Endodermal cell (in vitro differentiated cells): ENCODE measurements at places on chromosomes 13 and 19.

DNA sequence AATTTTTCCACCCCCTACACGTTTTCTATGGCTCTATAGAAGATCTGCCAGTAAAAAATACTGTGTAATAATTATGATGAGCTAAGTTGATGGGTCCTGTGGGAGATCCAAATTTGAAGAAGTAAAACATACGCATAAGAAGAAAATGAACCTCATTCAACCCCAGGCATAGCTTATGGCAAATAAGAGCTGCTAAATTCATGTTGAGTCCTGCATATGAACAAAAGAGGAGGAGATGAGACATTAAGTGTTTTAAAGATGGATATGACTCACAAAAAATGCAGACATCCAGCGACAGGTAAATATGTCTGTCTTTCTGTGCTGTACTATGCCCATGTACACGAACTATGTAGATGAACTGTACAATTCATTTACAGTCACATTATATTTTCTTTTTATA lies 101.9 kb downstream of the LIG4 start:
- DNase-seq: no peak

DNA sequence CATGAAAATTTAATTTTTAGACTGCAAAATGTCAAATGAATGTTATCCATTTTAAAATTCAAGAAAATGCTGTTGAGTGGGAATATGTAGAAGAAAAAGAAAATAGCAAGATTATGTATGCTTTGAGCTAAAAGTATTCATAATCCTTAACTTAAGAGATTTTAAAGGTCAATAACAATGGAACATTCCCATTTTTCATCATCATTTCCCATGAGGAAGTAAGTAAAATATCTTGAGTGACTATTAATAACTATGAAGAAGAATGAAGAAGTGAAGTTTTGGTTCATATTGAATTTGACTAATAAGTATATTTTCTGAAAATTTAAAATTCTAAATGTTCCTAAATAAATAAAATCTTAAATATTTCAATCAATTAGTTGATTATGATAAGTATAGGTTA lies 273.4 kb downstream of the DACH1 start:
- no peak for DNase-seq

DNA sequence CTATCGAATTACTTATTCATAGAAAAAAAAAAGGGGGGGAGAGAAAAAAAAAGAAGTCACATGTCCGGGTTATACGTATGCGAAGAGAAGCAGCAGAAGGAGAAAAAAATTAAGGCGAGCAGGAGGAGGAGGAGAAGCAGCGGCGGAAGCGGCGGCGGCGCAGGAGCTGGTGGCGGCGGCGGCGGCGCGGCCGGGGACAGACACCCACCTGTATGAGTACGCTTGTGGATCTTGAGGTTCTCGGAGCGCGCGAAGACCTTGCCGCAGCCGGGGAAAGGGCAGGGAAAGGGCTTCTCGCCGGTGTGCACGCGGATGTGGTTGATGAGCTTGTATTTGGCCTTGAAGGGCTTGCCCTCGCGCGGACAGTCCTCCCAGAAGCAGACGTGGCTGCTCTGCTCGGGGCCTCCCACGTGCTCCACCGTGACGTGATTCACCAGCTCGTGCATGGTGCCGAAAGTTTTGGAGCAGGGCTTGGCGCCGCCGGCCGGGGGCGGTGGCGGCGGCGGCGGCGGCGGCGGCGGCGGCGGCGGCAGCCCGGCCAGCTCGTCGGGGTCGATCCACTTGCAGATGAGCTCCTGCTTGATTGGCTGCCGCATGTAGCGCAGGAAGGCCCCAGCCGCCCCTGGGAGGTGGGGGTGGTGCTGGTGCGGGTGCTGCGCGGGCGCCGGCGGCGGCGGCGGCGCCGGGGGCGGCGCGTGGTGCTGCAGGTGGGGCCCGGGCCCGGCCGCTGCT lies 1.5 kb downstream of the ZIC5 start:
- DNase-seq: peak; percentile 94

GRCh38 chr13:68588623-68589022 lies 1358.5 kb upstream of the PCDH9 start:
- DNase-seq: no peak

GRCh38 chr13:33763021-33763420 lies 54.9 kb upstream of the RFC3 start:
- DNase-seq: no peak

GRCh38 chr13:95301968-95302393 lies 730 bp upstream of the ABCC4 start:
- DNase-seq: no peak

DNA sequence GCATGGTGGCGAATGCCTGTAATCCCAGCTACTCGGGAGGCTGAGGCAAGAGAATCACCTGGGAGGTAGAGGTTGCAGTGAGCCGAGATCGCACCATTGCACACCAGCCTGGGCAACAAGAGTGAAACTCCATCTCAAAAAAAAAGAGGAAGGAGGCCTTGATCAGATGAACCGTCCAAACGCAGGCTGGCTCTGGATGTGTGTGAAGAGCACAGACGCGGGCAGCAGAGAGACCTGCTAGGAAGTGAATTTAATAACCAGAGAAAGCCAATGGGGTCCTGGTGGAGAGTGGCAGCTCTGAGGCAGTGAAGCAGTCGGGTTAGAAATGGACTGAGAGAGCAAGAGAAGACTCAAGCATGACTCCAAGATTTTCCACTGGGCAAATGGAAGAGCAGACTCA lies 136.5 kb downstream of the RNF17 start:
- no peak for DNase-seq

DNA sequence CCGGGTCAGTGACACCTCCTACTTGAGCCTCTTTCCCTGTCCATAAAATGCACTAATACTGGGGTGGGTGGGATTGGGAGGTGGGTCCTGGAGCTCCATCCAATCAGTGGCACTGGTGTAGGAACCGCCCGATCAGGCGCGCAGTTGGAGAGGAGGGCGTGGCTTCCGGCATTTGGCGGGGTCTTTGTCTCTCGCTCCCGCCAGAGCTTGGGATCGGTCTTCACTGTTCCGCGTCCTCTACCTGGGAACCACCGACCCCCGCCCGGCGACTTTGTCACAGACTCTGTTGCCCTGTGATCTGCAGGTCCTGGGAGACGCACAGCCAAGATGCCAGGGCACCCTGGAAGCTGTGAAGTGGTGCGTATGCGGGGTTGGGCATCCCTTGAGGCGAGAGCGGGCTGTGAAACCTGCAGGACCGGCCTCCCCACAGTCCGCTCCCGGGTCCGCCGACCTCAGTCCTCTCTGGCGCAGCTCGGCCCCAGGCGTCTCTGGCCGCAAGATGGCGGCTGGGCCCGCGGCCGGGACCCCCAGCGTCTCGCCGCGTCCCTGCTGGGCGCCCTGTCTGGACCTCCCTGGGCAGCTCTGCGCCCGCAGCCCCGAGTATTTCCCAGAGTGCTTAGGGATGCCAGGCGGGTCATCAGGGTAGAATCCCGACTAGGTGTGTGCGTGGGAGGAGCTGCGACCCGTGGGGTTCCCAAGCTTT lies 41.6 kb upstream of the ZNF730 start:
- DNase-seq: peak; percentile 98

- DNase-seq: no peak
These were observed 730 bp downstream of the SYMPK start for GRCh38 chr19:45862271-45862563.

- no peak for DNase-seq
These were observed 2299.5 kb downstream of the PCDH9 start for GRCh38 chr13:64930636-64931035.

DNA sequence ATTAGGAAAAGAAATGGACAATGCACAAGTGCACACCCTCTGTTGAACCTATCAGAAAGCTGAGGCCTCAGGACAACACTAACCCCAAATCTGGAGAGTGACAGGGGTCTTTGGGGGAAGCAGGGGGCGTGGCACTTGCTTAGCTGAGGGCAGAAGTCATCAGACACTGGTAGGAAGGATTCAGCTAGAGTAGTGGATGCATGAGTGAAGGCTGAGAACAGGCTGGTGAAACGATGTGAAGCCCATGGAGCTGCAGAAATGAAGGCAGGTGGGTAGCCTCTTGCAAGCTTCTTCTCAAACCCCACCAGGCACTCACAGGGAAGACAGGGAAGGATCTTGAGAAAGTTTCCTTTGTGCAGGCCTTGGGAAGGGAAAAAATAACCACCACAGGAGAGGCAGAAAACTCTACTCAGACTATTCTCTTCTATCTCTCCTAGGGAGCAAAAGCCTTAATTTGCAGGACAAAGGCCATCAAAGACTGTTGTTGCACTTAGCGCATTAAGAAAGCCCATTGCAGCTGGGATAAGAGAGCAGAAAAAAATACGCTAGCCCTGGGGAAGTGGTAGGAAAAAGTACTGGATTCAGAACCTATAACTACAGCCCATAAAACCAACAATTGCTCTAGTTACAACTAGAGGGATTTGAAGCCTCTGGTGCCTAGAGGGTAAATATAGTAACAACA lies 193.3 kb upstream of the ZNF536 start:
- no peak for DNase-seq

DNA sequence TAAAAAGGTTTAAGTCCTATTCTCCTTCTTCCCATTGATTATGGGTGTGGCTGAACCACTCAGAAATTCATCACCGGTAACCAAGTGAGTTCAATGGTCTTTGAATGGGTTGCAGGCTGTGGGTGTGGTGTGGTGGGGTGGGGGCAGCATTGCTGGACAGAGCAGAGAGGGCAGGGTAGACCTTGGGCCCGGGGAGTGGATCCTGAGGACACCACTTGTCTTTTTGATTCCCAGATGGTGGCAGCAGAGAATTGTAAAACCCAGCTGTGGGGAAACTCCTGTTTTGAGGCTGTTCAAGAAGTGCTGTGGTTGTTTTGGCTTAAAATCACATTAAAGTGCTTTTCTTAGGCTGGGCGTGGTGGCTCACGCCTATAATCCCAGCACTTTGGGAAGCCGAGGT lies 45.8 kb upstream of the RGCC start:
- DNase-seq: peak; percentile 73

- DNase-seq: no peak
These were observed 871.7 kb downstream of the DACH1 start for GRCh38 chr13:70995338-70995737.
